DMS153 (cell line): ENCODE measurements at places on chromosomes 6 and 20.
A peak's percentile ranks its signal among the peaks of the same experiment; 100 is the strongest.

GRCh38 chr6:87724983-87725811 lies 23.2 kb upstream of the AKIRIN2 start:
- no peak for DNase-seq

- DNase-seq = no peak
These were observed 758.3 kb downstream of the HDGFL1 start for GRCh38 chr6:23327621-23328020.

DNA sequence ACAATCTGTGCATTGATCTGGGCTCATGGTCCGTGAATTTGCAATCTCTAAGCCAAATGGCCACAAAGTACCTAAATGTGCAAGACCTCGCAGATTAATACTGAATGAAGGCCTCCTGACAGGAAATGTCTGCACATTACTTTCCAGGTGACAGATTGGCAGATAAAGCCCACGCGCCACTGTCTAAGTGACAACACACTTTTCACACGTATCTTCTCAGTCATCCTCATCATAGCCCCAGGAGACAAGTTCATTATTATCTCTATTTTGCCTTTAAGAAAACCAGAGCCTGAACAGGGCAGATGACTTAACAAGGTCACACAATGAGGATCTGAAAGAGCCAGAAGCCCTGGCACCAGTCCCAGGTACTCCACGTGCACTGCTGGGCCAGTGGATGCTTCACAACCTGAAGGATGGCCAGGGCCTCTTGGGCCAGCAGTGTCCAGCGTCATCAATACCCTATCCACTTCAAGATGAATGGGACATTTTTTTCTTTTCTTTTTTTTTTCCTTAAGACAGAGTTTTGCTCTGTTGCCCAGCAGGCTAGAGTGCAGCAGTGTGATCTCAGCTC lies 266.3 kb downstream of the PTPRT start:
- no peak for DNase-seq

DNA sequence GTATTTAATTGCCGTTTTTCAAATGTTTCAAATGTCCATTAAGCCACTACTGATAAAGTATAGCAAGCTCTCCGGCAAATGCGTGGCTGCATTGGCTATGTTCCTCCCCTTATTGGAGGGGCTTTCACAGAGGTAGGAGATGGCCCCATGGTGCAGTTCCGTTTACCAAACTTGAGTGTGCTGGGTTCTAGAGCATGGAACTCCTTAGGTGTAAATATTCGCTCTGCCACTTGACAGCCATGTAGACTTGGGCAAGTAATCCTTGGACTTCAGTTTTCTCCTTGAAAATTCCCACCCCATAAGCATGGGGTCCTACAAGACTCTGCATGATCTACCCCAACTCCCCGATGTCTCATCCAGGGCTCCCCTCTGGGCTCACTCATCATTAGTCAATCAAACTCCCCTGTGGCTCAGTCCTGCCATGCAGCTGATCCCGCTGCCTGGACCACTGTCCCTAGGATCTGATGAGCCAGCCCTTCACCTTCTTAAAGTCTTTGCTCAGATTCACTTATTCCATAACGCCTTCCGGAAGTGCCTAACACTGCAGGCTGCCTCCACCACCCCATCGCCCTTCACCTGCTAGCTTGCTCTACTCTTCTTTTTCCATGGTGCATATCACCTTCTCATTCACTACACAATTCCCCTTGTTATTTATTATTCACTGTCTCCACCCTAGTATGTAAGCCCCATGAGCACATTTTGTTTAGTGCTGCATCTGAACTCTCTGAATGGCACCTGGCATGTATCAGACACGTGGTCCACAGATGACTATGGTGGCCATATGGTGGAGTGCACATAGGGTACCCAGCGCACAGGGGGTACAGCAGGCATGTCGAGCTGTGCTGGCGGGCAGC lies 18.8 kb downstream of the PRR18 start:
- no peak for DNase-seq

DNA sequence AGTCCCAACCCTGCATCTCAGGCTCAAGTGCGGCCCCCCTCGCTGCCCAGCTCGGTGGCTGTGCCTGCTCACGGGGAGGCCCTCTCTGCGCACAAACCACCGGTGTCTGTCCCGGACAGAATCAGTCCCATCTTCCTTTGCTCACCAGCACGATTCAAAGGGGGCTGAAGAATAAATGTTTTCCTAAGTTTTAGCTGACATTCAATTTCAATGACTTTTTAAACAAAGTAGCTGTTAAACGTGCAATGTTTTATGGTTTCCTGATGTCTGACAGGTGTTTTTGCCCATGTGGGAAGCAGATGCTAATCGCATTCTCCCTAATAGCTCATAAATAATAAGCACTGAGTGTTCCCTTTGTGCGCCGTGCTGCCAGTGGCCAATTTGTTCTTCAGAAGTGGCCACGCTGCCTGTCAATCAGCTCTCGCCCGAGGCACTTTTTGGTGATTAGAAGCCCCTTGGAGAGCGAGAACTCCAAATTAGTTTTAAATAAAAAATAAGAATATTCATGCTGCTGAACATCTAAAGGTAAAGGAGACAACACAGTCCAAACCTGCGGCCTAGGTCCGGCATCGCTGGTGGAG lies 26.3 kb downstream of the BHLHE23 start:
- peak; percentile 62 for DNase-seq

- no peak for DNase-seq
These were observed 15.8 kb downstream of the CAGE1 start for GRCh38 chr6:7373739-7374138.
